ENCODE measurements at places on chromosomes 1 and 21. TPM values are rescaled to one million over a fixed set of nuclear protein-coding genes. Genes with fewer than 3 reads are reported as not detected.

Gene TNFSF4
- 0.87 TPM for total RNA-seq

Gene TFF3
- total RNA-seq = 0.29 TPM

Gene MUL1
- 33.2 TPM for total RNA-seq

Gene HPDL
- 0.73 TPM for total RNA-seq

Gene CITED4
- total RNA-seq = 2.5 TPM
